ENCODE measurements at places on chromosomes 2 and 18. TPM values are rescaled to one million over a fixed set of nuclear protein-coding genes. Genes with fewer than 3 reads are reported as not detected.

GRCh38 chr2:131030478-131030971, 62.7 kb downstream of the FAM168B start:
- no peak overlapping the region for H3K4me3 ChIP-seq
- no peaks in the 10 kb centered on the region for H3K27me3 ChIP-seq
- DNase-seq = no peak

- no peak overlapping the region for H3K4me3 ChIP-seq
- DNase-seq = no peak
- H3K4me1 ChIP-seq = peaks cover 12% of the 10 kb centered on the region
- peaks cover 45% of the 10 kb centered on the region for H3K27me3 ChIP-seq
- no peak overlapping the region for H3K27ac ChIP-seq
These were observed 81.4 kb downstream of the CELF4 start for GRCh38 chr18:37483984-37484819.

GRCh38 chr18:8654503-8655451, 45.5 kb downstream of the RAB12 start:
- no peak for DNase-seq
- H3K4me1 ChIP-seq = no peaks in the 10 kb centered on the region
- no peaks in the 10 kb centered on the region for H3K36me3 ChIP-seq
- H3K27me3 ChIP-seq = no peaks in the 10 kb centered on the region

GRCh38 chr18:79393635-79394533, 1.8 kb upstream of the NFATC1 start:
- no peaks in the 10 kb centered on the region for H3K36me3 ChIP-seq
- no peaks in the 10 kb centered on the region for H3K27me3 ChIP-seq
- H3K4me1 ChIP-seq = peaks cover 38% of the 10 kb centered on the region
- peak overlapping the region; percentile 40 for H3K4me3 ChIP-seq
- peak; percentile 97 for DNase-seq

GRCh38 chr2:142668420-142668819, 209.0 kb upstream of the KYNU start:
- H3K36me3 ChIP-seq = no peaks in the 10 kb centered on the region
- no peaks in the 10 kb centered on the region for H3K4me1 ChIP-seq
- no peaks in the 10 kb centered on the region for H3K27me3 ChIP-seq

- DNase-seq = no peak
- H3K27ac ChIP-seq = peak overlapping the region; percentile 48
- no peak overlapping the region for H3K4me3 ChIP-seq
- no peaks in the 10 kb centered on the region for H3K27me3 ChIP-seq
- no peaks in the 10 kb centered on the region for H3K36me3 ChIP-seq
These were observed 464.7 kb downstream of the MEIS1 start for GRCh38 chr2:66899648-66900047.

PROKR1 gene
- 1.1 TPM for total RNA-seq

SPIRE1 gene
- 31.6 TPM for total RNA-seq

ROCK2 gene
- total RNA-seq = 47.5 TPM
